WERI-Rb-1 (cell line): ENCODE measurements at places on chromosomes 7 and 10.

- no peak for DNase-seq
Observed at GRCh38 chr7:92708111-92709042, 118.2 kb upstream of the FAM133B start.

GRCh38 chr7:42734568-42734967 is 177.3 kb downstream of the C7orf25 start:
- no peak for DNase-seq

DNA sequence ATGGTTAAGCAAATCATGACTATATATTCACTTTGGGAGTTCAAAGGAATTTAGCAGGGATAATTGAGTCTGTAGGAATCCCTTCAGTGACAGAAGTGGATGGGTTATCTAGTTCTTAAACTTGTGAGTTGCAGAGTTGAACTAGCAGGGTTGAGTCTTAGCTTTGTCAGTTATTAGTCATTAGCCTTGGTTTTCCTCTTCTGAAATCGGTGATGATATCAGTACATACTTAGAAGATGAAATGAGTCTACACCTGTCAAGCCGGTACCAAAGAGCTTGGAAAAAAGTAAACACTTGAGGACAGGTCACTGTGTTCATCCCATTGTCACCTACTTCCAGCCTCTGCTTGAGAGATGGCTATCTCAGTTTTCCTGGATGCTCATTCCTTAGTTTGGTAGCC is 73.5 kb downstream of the BUB3 start:
- DNase-seq, result no peak

- DNase-seq, result no peak
Observed at GRCh38 chr10:12419262-12419847, 70.0 kb downstream of the CAMK1D start.

- no peak for DNase-seq
Observed at GRCh38 chr7:32516551-32517100, 21.3 kb downstream of the AVL9 start.

DNA sequence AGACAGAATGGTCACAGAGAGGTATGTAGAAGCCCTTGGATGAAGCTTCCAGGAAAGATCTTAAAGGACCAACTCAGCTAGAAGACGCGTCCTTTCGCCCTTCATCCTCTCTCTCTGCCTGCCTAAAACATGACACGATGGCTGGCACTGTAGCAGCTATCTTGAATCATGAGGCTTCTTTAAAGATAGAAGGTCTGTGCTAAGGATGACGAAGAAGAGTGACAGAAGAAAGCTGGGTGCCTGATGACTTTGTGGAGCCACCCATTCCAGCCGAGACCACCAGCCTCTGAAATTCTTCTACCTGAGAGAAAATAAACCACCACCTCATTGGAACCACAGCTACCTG is 25.5 kb downstream of the WDR86 start:
- DNase-seq, result no peak

GRCh38 chr7:64581926-64582894 is 19.3 kb upstream of the ZNF680 start:
- no peak for DNase-seq

DNA sequence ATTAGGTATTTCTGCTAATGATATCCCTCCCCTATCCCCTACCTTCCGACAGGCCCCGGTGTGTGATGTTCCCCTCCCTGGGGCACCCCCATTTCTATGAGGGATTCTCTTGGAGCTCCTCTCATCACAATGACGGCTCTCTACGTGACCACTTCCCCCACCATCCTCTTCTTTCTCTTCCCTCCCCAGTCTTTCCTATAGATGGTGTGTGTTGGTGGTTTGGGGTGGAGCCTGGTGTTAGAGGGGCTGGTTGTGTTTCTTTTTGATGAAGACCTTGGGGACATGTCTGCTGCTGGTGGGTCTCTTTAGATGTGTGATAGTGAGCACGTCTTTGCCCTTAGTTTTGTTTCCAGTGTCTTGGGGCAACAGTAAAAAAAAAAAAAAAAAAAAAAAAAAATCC is 28.6 kb downstream of the RPS24 start:
- no peak for DNase-seq

- no peak for DNase-seq
Observed at GRCh38 chr7:81327468-81328266, 408.8 kb upstream of the SEMA3C start.

- DNase-seq, result no peak
Observed at GRCh38 chr7:92275327-92275726, 29.6 kb downstream of the ANKIB1 start.

GRCh38 chr7:107878636-107879035 is 12.3 kb upstream of the DLD start:
- DNase-seq, result no peak

DNA sequence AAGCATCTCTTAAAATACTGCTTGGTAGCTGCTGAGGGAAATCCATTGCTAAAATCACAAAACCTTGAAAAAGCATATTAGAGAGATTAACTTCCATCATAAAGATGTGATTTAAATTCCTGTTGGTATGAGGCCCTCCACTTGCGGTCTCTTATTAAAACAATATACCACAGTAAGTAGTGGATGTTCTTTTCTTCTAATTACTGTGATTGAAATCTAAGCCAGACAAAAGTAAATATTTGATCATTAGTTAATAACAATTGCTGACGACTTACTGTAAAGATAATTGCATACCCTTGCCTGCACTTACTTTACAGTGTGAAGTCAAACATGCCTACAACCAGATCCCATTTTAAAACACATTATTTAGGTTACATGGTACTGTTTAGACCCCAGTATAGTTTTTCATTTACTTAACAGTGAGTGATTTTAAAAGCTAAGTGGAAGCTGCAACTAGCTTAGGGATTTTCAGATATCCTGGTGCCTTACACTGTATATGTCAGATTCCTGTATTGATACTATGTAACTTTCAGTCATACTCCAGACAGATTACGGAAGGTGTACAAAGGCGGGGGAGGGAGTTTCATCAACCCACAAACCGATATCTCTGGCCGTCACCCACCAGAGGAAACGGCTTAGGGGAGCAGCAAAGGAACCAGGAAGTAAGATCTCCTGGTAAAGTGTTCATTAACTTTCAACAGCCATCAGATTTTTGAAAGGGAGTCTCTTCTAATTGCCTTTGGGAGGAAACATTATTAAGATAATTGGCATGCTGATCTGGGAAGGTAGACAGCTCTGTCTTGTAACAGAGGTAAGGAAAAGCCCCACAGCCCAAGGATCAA is 986 bp downstream of the NRP1 start:
- DNase-seq, result no peak

DNA sequence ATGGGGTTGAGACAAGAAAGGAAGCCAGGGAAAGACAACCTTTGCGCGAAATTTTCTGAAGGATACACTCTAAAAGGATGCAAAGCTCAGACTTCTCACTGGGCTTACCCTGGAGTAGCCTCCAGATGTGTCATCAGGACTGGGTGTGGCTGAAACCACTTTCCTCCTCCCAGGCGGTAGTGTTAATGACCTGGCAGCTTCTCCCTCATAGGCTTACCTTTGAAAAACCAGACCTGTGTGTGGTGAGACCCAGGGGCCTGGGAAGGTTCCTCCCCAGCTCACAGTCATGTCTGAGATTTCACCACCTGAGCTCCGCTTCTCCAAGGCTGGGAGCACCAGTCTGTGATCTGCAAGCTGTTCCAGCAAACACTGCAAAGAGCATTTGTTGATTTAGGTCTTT is 93.7 kb downstream of the EPC1 start:
- no peak for DNase-seq

DNA sequence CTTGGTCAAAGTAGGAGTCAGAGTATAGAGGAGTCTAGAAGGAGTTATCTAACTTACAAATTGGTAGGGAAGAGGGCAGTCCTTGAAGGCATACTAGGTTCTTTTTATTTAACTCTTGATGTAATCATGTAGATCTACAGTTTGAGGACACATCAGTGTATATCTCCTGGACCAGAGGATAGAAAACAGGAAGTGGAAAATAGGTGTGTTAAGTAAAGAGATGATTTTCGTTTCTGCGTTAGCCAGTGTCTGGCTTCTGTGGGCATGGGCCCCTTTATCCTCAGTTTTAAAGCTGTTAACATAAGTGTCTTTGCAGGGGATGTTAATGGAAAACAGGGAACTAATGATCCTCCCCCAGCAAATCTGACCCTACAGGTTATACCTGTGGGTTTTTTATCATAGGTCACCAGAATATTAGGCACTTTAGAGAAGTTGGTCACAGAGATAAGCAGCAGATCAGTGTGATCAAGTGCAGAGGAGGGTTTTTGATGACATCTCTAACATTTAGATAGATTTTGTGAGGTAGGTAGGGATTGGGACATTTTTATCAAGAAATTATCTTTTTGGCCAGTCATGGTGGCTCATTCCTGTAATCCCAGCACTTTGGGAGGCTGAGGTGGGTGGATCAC is 58.6 kb upstream of the PRSS1 start:
- no peak for DNase-seq

GRCh38 chr10:58568428-58568935 is 55.8 kb downstream of the BICC1 start:
- DNase-seq, result no peak

DNA sequence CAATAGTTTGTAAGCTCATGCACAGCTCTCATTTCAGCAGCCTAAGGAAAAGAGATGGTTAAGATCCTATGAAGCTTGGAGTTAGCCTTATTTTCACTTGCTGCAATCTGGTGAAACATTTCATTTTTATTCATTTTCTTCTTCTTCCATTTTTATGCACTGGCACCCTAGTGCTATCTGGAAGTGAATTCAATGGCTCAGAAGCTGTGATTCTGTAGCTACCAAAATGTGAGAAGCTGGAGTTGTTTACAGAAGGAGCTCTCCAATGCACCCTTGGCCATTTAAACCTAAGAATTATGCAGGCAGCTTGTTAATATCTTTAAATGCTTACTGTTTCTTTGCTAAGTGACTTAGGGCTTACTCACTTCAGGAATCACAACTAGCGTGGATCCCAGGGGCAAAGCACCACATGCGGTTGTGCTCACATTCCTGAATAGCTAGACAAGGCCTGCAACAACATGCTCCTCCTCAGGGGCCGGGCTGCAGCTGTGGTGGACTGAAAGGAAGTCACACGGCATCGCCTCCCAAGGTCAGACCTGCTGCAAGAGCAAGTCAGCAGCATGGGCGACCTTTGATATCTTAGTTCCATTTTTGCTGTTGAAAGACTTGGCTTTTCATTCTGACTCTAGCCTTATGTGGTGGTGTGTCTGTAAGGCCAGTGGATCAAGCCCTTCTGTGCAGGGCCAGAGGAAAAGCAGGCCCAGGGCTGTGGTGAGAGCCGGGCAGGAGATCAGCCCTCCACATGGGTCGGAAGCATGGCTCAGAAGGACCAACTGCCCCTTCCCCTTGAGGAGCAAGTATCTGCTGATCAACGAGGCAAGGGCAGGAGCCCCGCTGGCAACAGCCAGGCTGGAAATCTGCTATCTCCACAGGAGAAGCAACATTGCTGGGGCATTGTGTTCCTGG is 91.9 kb upstream of the MBL2 start:
- no peak for DNase-seq

DNA sequence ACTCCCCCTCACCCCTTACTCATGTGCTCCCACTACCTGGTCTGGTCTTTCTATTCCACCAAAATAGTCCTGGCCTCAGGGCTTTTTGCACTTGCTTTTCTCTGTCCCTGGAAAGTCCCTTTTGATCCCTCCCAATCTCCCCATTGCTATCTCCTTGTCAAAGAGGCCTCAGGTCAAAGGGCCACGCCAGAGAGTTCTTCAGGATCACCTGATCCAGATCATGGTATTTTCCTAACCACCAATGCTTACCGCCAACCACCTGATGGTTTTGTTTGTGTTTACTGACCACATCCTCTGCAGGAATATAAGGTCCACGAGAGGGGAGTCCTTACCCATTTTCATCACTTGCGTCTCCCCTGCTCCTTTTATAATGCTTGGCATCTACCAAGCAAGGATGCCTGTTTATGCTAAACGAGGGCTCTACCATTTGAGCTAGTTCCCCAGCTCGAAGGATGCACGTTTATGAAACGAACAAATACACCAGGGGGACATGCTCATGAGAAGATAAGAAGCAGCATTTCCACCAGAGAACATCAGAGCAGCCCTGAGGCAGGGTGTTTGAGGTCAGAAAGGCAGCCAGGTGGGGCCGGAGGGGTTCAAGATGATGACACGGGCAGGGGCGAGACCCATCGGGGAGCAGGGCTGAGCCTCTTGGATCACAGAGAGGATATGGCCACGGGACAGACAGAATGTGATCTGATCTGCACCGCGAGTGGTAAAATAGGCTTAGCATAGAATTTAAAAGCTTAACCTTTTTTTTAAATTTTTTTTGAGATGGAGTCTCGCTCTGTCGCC is 43.1 kb upstream of the FOXK1 start:
- DNase-seq, result no peak

DNA sequence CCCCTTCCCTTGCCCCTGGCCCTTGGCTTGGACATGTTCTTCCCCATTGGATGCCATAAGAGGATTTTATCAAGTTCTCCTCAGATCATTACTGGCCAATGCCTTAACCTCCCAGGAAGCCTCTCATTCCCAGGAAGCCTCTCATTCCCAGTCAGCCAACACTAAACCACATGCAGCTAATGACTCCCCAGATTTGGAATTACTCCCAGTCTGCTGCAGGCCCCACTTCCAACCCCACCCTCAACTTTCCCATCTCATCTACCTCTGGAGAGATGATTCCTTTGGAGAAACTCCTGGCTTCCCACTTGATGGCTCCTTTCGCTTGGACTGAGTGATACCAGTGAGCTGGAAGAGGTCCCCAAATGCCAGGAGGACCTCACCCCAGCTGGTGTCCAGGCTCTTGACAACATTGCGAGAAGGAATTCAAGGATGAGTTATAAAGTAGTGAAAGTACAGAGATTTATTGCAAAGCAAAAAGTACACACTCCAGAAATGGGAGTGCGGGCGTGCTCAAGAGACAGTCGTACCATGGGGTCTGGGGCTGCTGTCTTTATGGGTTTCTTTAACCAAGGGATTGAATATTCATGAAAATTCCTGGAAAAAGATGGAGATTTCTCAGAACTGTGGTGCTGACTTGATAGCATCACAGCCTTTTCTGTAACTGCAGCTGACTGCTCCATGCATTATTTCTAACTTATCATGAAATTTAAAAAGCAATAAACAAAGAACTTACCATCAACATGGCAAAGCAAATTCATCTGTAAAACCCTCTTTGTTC is 117.2 kb upstream of the ADCY1 start:
- DNase-seq, result no peak

- DNase-seq, result no peak
Observed at GRCh38 chr10:62147425-62147824, 121.2 kb downstream of the RTKN2 start.

- DNase-seq, result no peak
Observed at GRCh38 chr7:102264367-102264891, 22.2 kb upstream of the SH2B2 start.

GRCh38 chr7:21364801-21365271 is 63.0 kb upstream of the SP4 start:
- no peak for DNase-seq

- no peak for DNase-seq
Observed at GRCh38 chr10:14742382-14742781, 32.3 kb downstream of the FAM107B start.
